Fibroblast of gingiva (primary cell): ENCODE measurements at places on chromosomes 6 and 20.

- no peak for DNase-seq
These were observed 96.6 kb downstream of the LCA5 start for GRCh38 chr6:79440598-79440997.

DNA sequence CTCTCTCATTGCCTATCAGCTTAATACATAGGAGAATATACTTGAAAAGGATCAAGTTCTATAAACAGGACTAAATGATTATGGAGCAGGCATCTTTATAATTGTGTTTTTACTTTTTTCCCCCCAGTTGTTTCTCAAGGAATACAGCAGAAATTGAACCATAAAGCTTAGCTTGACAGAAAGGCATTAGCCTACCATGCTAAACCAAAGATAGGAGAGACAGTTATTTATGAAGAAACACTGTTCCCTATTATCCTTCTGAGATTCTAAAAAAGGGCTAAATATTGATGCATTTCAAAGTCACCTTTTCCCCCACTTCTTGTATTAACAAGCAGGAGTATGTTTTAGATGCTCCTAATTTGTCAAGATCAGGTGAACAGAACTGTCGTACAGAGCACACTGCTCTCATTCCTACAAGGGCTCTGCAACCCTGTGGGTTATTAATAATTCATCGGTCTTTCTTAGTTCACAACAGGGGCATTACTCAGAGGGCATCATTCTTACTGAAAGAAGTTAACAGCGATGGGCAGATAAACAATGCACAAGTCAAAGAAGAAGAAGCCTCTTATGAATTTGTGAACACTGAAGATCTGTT lies 38.7 kb downstream of the PRKN start:
- no peak for DNase-seq

- peak; percentile 66 for DNase-seq
These were observed 171.4 kb downstream of the ZFAND3 start for GRCh38 chr6:37990762-37991525.

DNA sequence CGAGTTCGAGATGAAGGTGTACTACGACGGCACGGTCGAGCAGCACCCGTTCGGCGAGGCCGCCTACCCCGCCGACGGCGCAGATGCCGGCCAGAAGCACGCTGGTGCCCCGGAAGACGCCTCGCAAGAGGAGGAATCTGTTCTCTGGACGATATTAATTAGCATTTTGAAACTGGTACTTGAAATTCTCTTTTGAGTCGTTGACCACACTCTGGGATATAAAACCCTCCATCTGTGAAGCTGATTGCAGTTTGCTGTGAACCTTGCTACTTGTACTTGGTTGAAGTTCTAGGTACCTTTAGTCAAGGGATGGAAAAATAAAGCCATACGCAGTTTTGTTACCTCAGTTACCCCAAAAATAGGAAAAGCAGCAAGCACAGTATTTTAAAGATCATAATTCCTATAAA lies 917 bp downstream of the C6orf120 start:
- DNase-seq: no peak

- DNase-seq: no peak
These were observed 56.9 kb downstream of the HAO1 start for GRCh38 chr20:7883309-7883708.

- DNase-seq: no peak
These were observed 399.5 kb downstream of the QKI start for GRCh38 chr6:163813979-163814493.

DNA sequence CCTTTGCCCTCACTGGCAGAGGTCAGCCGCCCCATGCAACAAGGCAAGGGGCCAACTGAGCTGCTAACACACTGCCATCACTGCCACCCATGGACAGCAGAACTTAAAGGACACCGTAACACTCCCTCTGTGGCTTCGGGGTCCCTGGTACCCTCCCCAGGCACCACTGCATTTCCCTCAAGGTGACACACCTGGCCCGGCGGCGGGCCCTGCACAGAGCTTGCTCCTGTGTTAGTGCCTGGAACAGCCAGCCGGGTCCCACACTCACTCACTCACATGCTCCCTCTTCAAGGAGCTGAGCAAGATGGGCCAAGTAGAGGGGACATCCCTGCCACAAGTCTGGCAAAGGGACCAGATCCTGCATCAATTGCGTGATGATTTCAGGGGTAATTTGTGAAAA lies 126.5 kb upstream of the SOX4 start:
- DNase-seq: no peak

- no peak for DNase-seq
These were observed 1.1 kb downstream of the CD109 start for GRCh38 chr6:73696966-73697655.

DNA sequence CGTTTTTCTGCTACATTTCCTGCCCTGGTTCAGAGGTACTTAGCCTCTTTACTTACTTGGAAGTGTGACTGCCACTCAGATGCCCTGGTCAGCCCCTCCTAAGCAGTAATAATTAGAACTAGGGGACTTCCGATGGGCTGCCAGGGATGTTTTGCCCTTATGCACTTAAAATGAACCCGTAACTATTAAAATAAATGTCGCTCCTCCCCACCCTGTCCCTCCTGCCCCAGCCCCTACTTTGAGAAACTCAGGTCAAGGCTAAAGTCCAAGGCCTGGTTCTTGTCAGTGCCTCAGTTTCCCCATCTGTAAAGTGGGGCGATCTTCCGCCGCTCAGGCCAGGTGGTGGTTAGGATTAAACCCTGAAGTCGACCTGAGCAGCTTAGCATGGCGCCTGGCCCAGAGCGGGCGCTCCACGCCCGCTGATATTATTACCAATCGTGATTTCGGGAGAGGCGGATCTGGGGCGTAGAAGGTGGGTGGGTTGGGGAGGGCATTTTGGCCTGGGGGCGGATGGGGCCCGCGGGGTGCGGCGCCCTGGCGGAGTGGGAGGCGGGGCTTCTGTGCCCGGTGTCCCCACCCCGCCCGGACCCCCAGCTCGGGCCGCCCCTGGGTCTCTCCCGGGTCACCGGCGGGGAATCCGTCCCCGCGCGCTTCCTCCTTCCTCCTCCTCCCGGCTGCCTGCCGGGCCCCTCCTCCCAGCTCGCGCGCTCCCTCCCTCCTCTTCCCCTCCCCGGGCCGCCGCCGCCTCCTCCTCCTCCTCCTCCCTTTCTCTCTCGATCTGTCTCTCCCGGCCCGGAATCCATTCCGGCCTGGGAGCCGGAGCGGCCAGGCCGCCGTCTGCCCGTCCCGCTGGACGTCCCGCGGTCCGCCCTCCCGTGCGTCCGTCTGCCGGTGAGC lies at the start of gene SRC:
TSS of gene SRC (plus strand) at position 802 of the 897 bp plus-strand sequence. CDS start 38,014 bp downstream, outside the sequence.
- DNase-seq: peak; percentile 76

DNA sequence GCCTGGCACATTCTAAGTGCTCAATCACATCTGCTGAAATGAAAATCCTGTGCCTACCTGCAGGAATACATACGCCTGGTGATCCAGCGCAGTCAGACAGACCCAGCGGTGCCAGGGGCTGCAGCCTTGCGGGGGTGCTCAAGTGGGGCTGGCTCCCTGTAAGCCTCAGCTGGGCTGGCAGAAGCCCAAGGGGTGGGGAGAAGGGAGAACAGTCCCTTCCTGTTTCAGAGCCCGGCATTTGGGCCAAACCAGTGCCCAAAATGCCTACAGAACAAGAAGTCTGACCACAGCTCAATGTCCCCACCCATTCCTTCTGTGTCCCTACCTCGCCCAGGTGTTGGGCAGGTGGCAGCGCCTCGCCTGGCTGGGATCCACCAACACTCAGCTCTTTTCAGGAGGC lies 22.6 kb downstream of the KCNK15 start:
- no peak for DNase-seq

DNA sequence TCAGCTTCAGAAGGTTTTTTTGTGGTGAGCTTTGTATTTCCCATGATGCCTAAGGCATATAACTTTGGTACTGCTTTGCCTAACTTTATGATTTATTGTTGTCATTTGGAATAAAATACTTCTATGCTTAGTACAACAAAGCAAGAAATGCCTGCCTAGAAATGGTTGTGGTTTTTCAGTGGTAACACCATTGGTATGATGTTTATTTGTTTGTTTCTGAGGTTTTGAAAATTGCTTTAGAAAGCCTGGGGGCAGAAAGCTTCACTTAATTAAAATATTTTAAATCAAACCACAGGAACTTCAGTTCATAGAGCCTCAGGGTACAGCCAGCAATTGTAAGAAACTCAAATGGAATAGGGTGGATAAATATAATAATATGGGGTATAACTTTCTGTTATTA lies 351.2 kb upstream of the MAP3K7 start:
- no peak for DNase-seq

- DNase-seq: no peak
These were observed 58.5 kb downstream of the SUN5 start for GRCh38 chr20:32945710-32946221.

DNA sequence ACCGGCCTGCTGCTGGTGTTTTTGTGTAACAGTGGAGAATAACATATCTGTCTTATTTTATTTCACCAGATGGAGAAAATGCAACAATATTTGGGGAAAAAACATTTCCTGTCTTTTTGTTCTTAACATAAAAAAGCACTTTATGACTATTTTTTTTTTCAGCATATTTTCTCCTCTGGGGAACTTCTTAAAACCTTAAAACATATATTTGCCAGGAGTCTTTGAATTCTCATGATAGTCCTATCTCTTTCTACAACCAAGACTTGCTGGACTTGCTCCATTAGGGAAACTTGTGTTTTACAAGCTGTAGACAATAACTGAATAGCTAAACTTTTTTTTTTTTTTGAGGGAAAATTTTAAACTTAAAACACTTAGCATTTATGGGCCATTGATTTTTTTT lies 98.6 kb upstream of the PRDM1 start:
- DNase-seq: no peak

DNA sequence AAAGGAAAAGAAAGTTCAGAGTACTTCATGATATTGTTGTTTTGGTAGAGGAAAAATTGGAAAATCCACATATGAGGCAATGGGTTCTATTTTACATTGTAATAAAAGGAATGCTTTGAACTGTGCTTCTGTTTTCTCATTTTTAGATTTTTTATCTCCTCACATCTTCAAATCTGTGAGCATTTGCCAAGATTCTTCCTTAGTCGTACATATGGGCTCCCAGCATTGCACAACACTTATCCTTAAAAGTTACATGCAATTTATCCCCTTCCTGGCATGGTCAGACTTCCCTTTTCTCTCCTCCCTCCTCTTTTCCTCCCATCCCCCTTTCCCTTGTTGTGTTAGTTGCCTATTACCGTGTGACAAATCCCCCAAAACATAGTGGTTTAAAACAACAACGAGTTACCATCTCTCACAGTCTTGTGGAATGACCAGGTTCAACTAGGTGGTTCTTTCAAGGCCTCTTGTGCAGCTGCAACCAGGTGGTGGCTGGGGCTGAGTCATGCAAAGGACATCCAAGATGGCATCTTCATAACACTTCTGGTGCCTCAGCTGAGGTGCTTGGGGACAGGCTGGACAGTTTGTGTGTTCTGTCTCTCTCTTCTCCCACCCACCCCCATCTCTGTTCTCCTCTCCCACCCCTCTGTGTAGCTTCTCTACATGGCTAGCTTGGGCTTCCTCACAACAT lies 68.7 kb downstream of the TXNDC5 start:
- peak; percentile 15 for DNase-seq

DNA sequence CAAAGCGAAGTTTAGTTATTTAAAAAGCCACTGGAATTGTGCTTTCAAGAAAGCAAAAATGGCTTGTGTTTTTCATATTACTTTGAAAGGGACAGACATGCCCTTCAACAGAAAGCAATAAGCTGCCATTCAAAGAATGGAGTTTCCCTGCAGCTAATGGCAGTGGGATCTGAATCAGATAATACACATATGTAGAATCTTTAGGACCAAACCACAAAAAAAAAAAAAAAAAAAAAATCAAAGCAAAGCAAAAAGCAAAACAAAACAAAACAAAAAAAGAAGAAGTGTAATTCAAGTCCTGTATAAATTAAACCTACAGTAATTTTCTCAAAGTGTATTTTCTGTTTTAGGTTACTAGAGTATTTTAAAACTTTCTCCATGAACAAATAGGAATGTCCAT lies 63.6 kb upstream of the ZNF217 start:
- no peak for DNase-seq

DNA sequence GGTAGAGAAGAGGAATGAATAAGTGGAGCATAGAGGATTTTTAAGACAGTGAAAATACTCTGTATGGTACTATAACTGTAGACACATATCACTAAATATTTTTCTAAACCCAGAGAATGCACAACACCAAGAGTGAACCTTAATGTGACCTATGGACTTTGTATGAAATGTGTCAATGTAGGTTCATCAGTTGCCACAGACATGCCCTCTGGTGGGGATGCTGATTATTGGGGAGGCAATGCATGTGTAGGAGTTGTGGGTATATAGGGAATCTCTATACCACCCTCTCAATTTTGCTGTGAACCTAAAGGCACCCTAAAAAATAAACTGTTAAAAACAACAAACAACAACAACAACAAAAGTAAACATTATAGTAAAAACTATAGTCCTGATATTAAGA lies 293.7 kb downstream of the RNF144B start:
- no peak for DNase-seq

DNA sequence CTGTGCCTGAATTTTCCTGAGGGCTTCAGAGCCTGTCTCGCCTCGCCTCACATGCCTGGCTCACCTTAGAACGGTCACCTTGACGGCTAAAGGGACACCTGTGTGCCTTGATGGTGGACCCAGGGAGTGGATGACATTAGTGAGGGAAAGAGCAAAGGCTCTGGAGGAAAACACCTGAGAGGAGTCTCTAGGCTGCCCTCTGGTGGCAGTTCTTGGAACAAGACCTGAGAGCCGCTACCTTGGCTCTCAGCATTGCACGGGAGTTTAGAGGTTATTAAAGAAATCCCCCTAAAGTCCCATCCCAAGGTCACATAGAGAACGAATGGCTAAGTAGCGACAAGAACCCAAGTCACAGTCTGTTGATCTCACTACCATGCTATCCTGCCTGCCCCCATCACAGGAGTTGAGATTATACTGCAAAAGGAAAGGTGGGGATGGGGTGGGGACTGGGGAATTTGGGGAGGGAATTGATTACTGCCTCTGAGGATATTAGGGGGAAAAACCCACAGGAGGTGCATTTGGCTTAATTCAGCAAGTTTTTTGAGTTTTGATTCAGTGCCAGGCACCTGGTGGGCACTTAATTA lies 7.9 kb upstream of the CDSN start:
- no peak for DNase-seq

DNA sequence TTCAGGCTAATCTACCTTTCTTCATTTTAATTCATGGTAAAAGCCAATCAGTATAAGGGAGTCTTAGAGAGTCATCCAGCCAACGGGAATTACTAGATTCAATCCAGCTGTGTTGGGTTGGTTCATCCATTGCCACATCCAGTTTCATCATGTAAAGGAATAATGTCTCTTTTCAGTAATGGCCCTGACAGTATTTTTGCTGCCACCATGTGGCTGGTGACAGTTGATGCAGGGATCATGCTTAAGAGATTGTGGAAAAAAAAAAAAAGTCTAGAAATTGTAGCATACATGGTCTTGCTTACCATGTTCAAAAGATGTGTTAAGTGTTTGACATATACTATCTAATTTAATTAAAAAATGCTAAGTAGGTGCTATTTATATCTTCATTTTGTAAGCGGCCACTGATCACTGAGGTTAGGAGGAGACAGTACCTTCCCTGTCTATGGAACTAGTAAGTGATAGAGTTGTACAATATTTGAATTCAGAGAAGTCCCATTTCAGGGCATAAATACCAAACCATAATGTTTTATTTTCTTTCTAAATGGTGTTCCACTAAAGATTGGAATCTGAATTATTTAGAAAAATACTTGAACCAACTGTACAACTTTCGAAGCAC lies 135.9 kb downstream of the KHDRBS2 start:
- DNase-seq: no peak

GRCh38 chr6:10048370-10049297 lies 366.2 kb downstream of the TFAP2A start:
- no peak for DNase-seq

GRCh38 chr6:79238919-79239318 lies 4.4 kb upstream of the HMGN3 start:
- no peak for DNase-seq

GRCh38 chr6:166076625-166077024 lies 91.0 kb downstream of the TBXT start:
- DNase-seq: no peak
